ENCODE measurements at places on chromosomes 7 and 10. TPM values are rescaled to one million over a fixed set of nuclear protein-coding genes. Genes with fewer than 3 reads are reported as not detected.

DNA sequence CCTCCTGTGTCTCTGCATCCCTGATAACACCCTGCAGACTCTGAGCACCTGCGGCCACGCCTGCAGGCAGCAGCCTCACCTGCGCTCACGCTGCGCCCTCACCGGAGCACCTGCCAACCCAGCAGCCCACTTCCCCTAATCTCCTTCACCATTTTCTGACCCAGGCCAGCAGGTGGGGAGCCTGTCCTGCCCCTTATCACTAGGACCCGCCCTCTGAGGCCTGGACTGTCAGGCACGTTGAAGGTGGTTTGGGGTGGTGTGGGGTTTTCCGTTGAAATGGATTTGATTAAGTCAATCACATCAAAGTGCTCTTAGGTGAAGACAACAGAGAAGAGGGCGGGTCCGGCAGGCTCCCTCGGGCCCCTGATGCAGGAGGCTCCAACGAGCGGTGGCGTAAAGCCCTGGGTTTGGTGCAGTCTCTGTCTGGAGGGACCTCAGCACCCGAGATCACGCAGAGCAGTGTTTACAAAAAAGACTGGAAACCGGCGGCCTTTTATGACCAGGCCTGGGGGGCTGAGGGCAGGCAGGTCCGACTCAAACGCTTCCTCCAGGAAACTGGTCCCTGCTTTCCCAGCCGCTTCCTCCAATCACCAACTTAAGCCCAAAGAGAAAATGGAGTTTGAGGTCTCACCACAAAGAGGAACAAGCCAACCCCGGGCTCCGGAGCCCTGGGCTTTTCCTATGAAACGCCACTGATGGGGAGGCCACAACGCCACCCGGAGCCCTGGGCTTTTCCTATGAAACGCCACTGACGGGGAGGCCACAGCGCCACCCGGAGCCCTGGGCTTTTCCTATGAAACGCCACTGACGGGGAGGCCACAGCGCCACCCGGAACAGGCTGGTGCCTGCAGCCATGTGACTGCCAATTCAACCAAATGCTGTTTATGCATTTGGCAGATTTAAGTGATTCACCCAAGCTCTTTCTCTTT, 45.5 kb downstream of the DPYSL4 start:
- peak; percentile 60 for DNase-seq

GRCh38 chr10:111833251-111833650, 350.3 kb downstream of the GPAM start:
- no peak for DNase-seq

- DNase-seq: no peak
These were observed 586.8 kb upstream of the MGMT start for GRCh38 chr10:128880159-128880725.

DNA sequence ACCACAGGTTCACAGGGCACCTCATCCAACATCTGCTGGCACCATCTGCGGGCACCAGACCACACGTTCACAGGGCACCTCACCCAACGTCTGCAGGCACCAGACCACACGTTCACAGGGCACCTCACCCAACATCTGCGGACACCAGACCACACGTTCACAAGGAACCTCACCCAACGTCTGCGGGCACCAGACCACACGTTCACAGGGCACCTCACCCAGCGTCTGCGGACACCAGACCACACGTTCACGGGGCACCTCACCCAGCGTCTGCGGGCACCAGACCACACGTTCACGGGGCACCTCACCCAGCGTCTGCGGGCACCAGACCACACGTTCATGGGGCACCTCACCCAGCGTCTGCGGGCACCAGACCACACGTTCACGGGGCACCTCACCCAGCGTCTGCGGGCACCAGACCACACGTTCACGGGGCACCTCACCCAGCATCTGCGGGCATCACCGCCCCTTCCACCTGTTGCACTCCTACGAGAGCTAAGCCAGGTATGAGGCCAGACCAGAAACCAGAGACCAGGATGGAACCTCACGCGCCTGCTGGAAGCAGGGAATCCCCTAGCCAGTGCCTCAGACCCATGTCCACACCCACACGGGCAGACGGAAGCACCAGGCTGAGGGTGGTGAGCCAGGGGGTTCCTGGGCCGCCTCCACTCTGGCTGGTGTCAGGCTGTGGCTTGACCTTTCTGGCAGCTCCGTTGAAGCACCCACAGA, 182.8 kb downstream of the MAD1L1 start:
- DNase-seq: no peak

DNA sequence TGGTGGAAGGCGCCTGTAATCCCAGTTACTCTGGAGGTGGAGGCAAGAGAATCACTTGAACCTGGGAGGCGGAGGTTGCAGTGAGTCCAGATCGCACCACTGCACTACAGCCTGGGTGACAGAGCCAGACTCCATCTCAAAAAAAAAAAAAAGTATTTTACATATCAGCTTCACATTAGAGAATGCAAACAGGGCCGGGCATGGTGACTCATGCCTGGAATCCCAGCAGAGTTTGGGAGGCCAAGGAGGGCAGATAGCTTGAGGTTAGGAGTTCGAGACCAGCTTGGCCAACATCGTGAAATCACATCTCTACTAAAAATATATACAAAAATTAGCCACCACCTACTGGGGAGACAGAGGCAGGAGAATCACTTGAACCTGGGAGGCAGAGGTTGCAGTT, 31.6 kb downstream of the USP54 start:
- peak; percentile 43 for DNase-seq

DNA sequence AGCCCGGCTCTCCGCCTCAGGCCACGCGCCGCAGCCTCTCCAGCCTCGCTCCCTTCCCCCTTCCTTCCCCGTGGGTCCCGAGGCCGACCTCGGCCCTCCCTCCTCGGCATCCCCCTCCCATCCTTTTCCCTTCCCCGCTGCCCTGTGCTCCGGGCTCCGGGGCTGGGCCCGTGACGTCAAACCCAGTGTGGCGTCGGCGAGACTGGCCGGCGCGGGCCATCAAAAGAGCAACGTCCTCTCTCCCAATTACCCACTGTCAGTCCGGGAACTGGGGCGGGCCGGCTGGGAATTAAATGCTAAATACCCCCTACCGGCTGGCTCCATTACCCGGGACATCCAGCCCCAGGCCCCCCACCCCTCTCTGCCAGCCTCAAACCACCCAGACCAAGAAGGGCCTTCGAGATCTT, 2.6 kb upstream of the GATA3 start:
- DNase-seq: no peak

- no peak for DNase-seq
These were observed 402.2 kb downstream of the DNAJB6 start for GRCh38 chr7:157739031-157739430.

The GCC1 gene
- total RNA-seq: 8.4 TPM

The CYP3A4 gene
- not detected for total RNA-seq

The NYAP1 gene
- total RNA-seq: not detected

The OR9A2 gene
- total RNA-seq: not detected

The TYW1B gene
- total RNA-seq: 3.6 TPM

The TBL2 gene
- 68.6 TPM for total RNA-seq

The LRRN3 gene
- not detected for total RNA-seq

The HOXA3 gene
- not detected for total RNA-seq

The TEX47 gene
- not detected for total RNA-seq

Measured in MG63 (cell line).